ENCODE measurements at places on chromosomes 11 and 22. TPM values are rescaled to one million over a fixed set of nuclear protein-coding genes. Genes with fewer than 3 reads are reported as not detected.

Gene FJX1
- 7.1 TPM for polyA plus RNA-seq

Gene SEPTIN3
- polyA plus RNA-seq, result 0.05 TPM

Gene ART5
- 0.15 TPM for polyA plus RNA-seq

Gene BIK
- not detected for polyA plus RNA-seq

Gene CSNK2A3
- 2.1 TPM for polyA plus RNA-seq

Gene ADM2
- 0.67 TPM for polyA plus RNA-seq

Gene CREB3L1
- polyA plus RNA-seq, result 18.8 TPM

Gene GPR137
- polyA plus RNA-seq, result 11.6 TPM

Gene RIBC2
- 1.6 TPM for polyA plus RNA-seq

Gene GLYATL1
- polyA plus RNA-seq, result 0.56 TPM

Gene NNMT
- polyA plus RNA-seq, result 194 TPM

Gene KDM4E
- polyA plus RNA-seq, result not detected

Gene DNAJB7
- not detected for polyA plus RNA-seq

Gene MRPL21
- 31.6 TPM for polyA plus RNA-seq

Gene LRRC56
- polyA plus RNA-seq, result 0.28 TPM

Gene ZNF280A
- not detected for polyA plus RNA-seq

Gene SBF1
- polyA plus RNA-seq, result 18.7 TPM
